ENCODE measurements at places on chromosomes 16 and 17.

DNA sequence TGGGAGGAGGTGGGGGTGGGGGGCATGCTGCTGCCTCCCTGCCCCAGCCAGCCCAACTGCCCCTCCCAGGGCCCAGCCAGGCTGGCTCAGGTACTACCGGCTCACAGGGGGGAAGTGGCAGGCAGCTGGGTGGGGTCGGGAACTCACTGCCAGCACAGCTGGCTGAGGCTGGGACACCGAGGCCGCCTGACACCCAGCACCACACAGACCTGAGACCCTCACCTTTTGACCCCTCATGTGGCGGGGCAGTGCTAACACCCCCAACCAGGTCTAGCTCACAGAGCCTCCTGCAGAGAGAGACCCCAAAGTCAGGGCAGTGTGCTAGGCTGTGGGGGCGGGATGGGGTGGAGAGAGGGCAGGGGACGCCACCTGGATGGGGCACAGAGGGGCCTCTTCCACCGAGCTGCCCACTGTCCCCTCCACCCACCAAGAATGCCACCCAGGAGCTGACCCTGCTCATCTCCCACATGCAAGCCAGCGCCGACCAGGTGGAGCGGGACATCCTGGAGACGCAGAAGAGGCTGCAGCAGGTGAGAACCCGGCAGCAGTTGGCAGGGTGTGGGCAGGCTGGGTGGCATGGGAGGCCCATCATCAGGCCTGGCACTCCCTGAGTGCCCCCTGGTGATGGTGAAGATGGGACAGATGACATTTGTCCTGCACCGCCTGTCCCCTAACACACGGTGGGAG, 3.0 kb downstream of the EVPLL start:
- no peak for DNase-seq

GRCh38 chr17:79446399-79447009, 164.3 kb downstream of the RBFOX3 start:
- no peak for DNase-seq

- DNase-seq, result no peak
Measured at GRCh38 chr17:76156662-76156991, 15.6 kb upstream of the FOXJ1 start.

GRCh38 chr17:27975146-27976011, 67.1 kb upstream of the NLK start:
- no peak for DNase-seq

DNA sequence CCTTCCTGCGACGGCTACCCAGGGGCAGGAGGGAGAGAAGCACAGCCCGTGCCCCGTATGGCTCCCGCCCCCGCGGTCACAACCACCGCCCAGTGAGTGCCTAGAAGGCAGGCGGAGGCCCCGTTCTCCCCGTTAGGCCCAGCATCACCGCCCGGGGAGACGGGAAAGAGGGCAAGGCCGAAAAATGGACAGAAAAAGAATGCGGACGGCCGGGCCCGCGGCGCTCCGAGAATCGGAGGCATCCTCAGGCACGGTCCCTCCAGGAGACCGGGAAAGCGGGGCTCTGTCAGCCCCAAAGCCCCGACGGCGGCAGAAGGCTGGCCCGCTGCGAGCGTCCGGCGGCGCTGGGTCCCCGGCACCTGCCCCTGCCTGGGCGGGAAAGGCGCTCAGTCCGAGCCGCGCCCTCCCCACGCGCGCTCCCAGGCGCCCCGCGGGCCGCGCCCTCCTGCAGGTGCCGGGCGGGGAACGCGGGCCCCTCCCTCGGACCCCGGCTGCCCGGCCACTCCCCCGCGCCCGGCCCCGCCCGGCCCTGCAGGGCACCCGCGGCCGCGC, 407 bp downstream of the MCRIP1 start:
- DNase-seq, result no peak

- DNase-seq, result no peak
Measured at GRCh38 chr16:79191933-79192332, 408.6 kb downstream of the MAF start.

DNA sequence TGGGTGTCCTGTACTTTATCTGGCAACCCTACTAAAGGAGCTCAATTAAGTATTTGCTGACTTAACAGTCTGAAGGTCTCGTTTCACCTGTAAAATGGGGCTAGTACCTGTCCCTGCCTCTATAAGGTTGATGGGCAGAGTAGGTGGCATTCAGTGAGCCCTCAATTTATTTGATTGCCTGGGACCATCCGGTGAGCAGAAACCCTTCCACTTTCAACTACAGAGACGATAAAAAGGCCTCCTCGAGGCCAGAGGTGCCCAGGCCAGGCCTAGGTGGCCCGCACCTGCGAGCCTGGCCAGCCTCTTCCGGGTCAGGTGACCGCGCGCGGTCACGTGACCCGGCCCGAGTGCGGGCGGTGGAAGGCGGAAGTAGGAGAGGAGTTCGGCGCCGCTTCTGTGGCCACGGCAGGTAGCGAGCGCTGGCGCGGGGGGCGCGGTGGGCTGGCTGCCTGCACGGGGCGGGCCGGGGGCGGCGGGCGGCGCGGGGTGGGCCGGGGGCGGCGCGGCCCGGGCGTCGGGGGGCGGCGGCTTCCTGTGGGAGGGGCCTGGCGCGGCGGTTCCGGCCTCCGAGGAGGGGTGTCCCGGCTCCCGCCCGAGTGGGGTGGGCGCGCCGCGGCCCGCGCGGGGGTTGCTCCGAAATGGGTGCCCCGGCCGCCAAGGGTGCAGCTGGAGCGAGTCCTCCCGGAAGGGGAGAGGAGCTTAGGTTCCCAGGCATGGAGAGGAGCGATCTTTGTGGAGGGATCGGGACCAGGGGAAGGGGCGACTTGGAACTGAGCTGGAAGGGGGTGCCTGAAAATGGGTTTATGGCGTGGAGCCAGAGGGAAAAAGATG, at the start of gene WWP2:
Gene WWP2, plus strand, starts transcription at position 350 of the 831 bp plus-strand sequence. CDS start 24,679 bp downstream, outside the sequence.
- DNase-seq, result peak; percentile 74

- peak; percentile 4 for DNase-seq
Measured at GRCh38 chr17:4594931-4595684, 10.8 kb downstream of the SMTNL2 start.

GRCh38 chr16:50267651-50268050, 1.3 kb downstream of the ADCY7 start:
- DNase-seq, result no peak

- DNase-seq, result no peak
Measured at GRCh38 chr17:68456339-68457167, 743 bp downstream of the WIPI1 start.

DNA sequence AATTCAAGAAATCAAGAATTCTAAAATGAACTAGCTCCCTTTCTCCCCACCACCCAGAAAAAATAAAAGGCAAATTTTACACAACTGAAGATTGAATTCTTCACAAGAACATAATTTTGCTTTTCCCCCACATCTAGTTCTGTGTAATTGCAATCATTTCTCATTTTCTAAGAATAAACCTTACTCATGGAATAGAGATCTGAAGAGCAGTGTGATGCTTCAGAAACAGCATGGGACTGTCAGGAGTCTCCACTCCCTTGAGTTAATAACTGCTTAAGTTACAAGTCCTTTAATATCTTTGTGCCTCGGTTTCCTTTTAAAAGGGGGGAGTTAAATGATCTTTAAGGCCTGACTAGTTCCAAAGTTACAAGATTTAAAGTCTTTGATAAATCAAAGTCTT, 53.7 kb downstream of the CACNG1 start:
- DNase-seq, result no peak

DNA sequence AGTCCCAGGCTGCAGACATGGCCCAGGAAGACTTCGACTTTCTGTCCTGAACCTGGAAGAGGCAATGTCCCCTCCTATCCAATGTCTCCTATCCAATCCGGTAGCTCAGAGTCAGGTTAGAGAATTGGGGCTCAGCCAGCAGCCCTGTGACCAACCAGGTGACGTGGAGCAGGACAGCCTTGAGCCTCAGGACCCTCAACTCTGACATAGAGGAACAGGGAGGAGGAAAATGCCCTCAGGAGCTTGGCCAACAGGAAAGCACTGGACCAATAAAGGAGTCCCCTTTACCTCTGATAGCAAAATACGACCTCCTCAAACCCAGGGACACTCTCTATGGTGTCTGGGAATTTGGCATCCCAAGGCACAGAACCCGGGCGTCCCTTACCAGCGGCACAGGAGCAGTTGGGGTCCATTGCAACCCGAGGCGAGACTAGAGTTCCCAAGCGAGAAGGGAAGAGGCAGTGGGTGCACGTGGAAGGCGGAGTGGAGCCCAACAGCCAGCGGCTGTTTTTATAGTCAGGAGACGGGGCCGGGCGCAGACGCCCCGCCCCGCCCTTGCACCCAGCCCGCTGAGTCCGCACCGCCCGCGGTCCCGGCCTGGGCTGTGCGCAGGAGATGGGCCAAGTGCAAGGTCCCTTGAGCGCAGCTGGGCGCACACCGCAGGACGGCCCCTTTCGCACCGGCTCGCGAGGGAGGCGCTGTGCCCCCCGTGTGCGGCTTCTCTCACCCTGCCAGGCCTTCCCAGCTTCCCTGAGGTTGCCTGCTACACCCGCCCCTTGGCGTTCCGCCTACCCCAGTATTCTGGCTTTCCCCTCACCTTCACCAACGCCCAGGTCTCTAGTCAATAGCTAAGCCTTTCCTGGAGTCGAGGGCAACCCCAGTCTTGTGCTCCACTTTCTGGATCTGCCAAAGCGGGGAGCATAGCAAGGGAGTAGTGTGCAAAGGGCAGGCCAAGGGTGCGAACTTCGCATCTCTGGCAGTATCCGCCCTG, at the start of gene MT1G:
Gene MT1G, minus strand, starts transcription at position 485 of the 991 bp plus-strand sequence. Its CDS starts 72 bp downstream, at position 413.
- DNase-seq, result no peak

GRCh38 chr17:41784207-41784744, 2.2 kb downstream of the JUP start:
- DNase-seq, result no peak

DNA sequence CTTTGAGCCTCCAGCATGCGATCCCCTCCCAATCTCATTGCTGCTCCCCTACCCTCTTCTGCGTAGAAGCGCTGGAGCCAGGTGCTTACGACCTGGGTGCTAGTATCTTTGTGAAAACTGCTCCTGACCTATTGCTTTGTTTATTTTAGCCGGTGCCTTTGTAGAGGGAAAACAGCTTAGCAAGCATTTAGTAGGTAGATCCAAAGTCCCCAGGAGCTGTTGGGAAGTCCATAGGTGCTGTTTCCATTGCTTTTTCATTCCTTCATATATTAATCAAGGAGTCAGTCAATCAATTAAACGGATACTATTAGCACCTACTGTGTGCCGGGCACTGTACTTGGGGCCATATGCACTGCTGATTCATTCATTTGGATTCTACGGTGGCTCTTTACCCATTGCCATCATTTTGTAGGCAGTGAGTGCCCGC, 497.6 kb downstream of the WWOX start:
- DNase-seq, result no peak

DNA sequence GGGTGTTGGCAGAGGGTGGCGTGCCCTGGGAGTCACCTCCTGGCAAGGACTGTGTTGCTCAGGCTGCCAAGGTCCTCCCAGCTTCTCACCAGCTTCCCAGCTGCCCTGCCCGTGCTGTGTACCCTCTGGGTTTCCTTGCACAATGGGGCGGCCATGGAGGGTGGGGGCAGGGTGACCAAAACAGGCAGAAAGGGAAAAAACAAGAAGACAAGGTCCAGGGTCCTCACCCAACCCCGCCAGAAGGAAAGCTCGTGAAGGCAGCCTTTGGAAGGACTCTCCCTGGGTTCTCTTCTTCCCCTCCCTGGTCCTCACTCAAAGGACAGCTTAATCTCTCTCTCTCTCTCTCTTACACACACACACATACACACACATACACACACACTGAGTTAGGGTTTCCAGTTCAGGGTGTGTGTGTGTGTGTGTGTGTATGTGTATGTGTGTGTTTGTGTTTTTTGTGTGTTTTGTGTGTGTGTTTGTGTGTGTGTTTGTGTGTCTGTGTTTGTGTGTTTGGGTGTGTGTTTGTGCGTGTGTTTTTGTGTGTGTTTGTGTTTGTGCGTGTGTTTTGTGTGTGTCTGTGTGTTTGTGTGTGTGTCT, 2.0 kb downstream of the SLC13A5 start:
- no peak for DNase-seq

- DNase-seq, result no peak
Measured at GRCh38 chr16:2511128-2511800, 2.5 kb upstream of the ATP6V0C start.

DNA sequence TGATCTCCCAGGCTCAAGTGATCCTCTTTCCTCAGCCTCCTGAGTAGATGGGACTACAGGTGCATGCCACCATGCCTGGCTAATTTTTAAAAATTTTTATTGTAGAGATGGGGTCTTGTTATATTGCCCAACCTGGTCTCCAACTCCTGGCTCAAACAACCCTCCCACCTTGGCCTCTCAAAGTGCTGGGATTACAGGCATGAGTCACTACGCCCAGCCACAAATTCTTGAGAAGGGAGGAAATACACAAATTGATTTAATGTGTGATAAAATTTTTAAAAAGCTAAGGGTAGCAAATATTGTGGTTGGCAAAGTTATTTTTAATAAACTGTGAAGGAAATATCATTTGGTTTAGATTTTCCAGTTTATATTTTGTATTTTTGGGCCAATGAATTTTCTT, 9.6 kb downstream of the ITGAD start:
- no peak for DNase-seq

GRCh38 chr17:8249621-8250500, 772 bp downstream of the PFAS start:
- DNase-seq, result no peak

GRCh38 chr17:62955841-62956352, 10.1 kb upstream of the TANC2 start:
- no peak for DNase-seq

DNA sequence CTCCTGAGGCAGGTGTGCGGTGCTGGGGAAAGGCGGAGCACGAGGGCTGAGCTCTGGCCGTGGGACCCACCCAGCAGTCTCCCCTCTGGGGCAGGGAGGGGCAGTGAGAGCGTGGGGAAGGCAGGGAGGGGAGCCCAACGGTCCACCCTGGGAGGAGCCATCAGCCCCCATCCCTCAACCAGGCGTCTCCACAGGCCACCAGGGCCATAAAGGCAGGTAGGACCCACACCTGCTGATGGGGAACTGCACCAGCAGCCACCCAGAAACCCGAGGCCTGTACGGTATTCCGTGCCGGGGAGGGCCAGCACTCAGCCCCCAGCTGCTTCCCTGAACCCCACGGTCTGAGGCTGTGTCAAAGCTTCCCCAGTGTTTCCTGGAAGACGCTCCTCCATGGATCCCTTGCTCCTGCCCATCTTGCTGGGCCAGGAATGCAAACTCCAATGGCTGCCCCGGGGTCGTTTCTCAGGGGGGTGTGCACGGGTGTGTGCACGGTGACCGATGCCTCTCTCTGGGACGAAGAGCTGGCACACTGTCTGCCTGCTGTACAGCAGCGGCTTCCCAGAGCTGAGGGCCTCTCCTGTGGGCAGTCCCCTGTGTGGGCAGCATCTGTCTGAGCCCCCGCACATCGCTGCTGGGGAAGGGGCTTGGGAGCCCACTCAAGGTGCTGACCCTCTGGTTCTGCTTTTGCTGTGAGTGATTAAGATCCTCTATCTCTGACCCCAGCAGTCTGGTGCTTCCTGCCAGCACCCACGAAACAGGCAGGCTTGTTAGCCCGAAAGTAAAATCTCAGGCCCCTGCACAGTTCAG, 17.2 kb upstream of the METRNL start:
- no peak for DNase-seq

DNA sequence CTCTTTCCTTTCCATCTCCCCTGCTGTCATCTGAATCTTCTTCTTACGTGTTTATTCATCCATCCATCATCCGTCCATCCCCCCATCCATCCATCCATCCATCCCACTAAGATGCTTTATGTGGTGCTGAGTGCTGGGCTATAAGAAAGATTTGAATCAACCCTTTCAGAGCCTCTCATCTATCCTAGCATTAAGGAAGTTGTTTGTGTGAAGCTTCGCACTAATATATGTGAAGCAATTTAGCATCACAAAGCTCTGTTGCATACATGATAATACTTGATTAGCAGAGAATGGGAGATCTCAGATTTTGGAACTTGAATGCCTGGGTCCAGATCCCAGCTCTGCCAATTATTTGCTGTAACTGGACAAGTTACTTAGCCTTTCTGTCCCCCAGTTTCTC, 255.7 kb downstream of the SHISA9 start:
- DNase-seq, result no peak
